ENCODE measurements at places on chromosomes 4 and X.

- no peak for DNase-seq
These were observed 23.6 kb downstream of the NOP14 start for GRCh38 chr4:2939383-2940243.

DNA sequence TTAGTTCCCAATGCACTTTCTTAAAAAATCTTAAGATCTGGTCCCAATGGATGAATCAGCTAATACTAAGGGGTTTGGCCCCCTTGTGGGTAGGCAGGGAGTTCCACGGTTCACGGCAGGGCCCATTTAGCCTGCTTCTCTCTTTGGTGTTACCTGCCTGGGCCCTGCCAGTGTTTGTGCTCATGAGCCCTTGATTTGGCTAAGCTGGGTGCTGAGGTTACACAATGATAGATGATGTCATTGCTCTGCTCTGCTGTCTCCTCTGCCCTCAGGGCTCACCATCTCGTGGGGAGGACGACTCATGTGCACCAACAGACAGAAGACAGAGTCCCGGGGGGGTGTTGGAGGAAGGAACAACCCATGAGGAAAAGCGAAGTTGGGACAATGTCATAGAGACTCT is 24.4 kb downstream of the RTL5 start:
- peak; percentile 67 for DNase-seq

- DNase-seq: no peak
These were observed 15.6 kb downstream of the DCK start for GRCh38 chr4:71009086-71009485.

- DNase-seq: no peak
These were observed 1.5 kb downstream of the STARD8 start for GRCh38 chrX:68648960-68649359.

DNA sequence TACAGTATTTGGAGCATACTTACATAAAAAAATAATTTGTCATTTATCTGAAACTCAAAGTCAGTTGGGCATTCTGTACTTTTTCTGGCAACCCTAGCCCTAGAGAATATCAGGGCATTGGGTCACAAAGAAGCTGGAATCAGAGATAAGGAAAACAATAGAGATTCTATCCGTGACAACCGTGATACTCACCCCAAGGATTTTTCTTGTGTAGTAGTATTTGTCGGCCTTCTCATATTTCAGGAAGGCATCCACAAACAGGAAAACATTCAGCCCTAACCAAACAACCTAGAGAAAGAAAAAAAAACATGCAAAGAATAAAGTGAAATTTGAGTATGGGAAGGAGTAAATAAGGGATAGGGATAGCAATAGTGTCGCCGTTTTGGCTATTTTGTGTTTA is 3.6 kb downstream of the NOX1 start:
- DNase-seq: no peak

DNA sequence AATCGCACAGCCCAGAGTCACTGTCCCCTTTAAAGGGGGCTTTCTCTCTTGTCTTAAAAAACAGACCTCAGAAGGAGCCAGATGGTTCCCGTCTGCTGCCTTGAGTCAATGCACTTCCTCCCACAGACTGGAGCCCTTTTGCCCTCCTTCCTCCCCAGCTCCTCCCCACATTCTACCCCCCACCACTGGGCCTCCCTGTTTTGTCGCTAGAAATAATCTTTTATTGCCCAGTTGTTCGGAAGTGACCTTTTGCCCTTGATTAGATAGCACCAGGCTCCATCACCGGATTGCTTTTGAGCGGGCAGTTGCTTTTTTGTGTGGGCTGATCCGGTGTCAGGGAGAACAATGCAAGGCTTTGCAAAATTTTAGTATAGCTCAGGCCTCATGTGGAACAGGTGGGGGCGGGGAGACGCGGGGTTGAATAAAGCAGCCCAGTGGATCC is 47.7 kb downstream of the SPRY1 start:
- no peak for DNase-seq

DNA sequence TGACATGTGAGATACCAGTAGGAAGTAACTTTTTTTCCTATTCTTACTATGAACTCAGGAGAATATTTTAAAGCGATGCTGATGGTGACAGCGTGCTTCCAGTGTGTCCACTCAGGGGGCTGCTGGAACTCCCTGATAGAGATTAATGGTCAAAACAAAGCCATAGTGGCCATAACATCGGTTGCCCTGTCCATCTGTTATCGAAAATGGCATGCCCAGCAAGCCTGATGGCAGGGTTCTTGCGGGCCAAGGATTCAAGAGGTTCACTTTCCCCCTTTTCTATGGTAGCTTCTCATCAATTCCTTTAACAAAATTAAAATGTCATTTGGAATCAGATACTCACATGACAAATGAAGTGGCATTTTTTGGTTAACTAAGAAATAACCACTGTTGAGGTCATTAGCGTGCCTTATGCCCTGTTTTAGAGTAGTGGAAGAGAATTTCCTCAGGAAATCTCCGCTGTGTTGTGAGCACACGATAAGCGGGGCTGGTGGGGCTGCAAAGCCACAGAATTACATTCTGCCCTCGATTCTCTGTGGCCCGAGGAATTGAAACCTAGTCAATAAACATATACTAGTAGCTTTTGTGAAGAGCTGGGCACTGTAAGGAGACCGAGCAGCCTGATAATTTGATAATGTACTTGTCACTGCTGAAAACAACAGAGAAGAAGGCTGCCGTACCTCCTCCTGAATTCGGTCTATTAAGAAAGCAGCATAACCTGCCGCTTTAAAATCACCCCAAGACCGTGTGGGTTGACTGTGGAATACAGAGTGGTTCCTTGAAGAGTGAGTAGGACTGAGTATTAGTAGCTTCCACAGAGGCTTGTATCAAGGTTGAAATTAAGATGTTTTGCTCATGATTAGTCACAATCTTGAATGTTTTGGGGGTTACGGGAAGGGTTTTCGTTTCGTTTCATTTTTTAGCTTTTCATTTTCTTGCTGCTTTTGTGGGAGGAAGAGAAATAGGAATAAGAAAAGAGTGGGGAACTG is 46.7 kb downstream of the PTCHD1 start:
- DNase-seq: no peak

- DNase-seq: peak; percentile 35
These were observed 3.8 kb downstream of the ZFX start for GRCh38 chrX:24153178-24153795.

- peak; percentile 20 for DNase-seq
These were observed at the start of gene HPGD for GRCh38 chr4:174522183-174523024. Gene HPGD (minus strand): TSS chr4:174522488. CDS start chr4:174522451, 37 bp downstream.

DNA sequence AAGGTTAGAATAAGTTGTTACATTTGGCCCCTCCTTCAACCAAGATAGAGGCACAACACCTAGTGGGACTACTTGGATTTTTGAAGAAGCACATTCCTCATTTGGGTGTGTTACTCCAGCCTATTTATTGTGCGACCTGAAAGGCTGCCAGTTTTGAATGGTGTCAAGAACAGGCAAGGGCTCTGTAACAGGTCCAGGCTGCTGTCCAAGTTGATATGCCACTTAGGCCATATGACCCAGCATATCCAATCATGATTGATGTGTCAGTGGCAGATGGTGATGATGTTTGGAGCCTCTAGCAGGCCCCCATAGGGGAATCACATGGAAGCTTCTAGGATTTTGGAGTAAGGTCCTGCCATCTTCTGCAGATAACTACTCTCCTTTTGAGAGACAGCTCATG is 35.5 kb upstream of the UGT2B4 start:
- no peak for DNase-seq

GRCh38 chr4:89336818-89337420 is 29.3 kb upstream of the GPRIN3 start:
- no peak for DNase-seq

- DNase-seq: peak; percentile 49
These were observed 2.7 kb upstream of the PYURF start for GRCh38 chr4:88526221-88526815.

DNA sequence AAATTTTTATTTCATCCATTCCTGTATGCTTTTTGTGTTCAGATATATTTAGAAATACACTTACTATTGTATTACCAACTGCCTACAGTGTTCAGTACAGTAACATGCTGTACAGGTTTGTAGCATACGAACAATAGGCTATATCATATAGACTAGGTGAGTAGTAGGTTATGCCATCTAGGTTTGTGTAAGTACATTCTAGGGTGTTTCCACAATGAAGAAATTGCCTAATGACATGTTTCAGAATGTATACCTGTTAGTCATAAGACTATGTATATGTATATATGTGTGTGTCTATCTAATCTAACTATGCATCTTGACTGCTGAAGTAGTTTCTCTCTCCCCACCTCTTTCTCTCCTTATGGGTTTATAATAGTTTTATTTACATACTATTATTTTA is 51.5 kb upstream of the BTC start:
- DNase-seq: peak; percentile 4

DNA sequence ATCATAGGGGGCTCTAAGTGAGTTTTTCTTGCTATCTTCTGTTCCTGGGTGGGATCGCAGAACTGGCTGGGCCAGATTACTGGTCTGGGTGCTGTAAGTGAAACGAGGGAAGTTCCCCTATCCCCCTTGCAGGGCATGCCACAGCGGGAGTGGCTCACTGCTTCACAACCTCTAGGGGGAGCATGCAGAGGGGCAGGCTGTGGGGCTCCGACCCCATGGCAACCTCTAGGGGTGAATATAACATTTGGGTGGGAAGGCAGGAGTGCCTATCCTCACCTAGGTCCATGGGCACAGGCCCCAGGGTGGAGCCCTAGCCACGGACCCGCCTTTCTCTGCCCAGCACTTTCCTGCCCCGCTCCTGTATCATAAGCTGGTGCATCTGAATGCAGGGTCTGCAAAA is 1.7 kb upstream of the RRAGB start:
- no peak for DNase-seq
